Fibroblast of skin of abdomen (primary cell): ENCODE measurements at places on chromosomes 4 and X.

- DNase-seq, result no peak
Observed at GRCh38 chrX:133375615-133376340, 39.5 kb downstream of the GPC4 start.

- DNase-seq, result no peak
Observed at GRCh38 chrX:16754019-16754418, 32.2 kb upstream of the TXLNG start.

GRCh38 chrX:16138108-16138427, 14.7 kb downstream of the GRPR start:
- DNase-seq, result no peak

DNA sequence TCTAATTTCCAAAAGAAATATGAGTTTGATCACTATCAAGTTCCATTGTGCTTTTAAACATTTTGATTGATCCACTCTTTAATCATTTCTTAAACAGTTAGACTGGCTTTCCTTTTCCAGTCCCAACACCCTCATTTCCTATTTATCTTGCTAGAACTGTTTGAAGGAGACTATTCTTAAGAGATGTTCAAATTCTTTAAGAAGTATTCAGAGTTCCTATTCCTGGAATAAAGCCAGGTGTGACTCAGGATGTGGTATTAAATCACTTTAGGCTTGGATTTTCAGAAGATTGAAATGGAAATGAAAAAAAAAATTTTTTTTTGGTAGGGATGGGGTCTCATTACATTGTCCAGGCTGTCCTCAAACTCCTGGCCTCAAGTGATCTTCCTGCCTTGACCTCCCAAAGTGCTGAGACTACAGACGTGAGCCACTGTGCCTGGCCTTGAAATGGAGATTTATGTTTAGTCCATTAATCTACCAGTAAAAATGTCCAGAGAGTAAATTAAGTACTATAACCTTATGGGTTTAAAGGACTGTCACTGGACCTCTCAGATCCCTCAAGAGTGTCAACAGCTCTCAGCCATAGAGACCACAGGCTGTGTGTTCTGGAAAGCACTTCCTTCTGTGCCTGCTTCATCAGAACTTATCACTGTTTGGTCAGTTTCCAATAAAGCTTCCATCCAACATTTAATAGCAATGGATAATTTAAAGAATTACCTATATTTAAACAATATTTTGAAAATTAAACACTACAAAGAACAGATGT, 90.7 kb downstream of the CDS1 start:
- peak; percentile 91 for DNase-seq

DNA sequence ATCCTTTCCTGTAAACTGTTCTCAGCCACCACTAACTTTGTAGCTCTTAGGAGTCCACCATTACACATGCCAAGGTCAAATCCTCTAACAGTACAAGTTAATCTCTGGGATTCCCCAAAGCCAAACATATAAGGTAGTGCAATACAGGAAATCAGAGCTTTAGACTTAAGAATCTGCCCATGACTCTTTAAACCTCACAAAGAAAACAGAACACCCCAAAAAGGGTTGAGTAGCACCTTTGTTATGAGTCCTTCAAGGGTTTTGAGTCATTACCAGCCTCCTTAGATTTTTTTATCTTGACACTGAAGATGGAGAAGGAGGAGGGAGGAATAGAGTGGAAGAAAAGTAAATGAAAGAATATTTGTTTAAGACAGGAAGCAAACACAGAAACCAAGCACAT, 243.9 kb upstream of the SPANXN1 start:
- no peak for DNase-seq

DNA sequence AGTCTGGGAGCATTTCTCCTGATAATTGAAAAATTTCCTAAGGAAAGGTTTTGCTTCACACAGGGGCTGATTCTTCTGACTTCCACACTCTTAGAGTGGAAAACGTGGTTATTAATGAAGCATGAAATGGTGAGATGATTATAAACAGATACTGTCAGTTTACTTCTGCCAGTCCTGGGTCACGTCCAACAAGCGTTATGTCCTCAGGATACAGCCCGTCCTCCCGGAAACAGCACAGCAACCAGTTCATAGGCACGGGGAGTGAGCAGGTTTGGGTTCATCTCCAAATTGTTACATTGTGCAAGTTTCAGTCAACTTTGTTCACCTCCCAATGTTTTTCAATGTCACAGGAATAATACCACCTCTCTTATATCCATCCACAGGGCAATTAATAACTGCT, 98.8 kb downstream of the NPNT start:
- no peak for DNase-seq

DNA sequence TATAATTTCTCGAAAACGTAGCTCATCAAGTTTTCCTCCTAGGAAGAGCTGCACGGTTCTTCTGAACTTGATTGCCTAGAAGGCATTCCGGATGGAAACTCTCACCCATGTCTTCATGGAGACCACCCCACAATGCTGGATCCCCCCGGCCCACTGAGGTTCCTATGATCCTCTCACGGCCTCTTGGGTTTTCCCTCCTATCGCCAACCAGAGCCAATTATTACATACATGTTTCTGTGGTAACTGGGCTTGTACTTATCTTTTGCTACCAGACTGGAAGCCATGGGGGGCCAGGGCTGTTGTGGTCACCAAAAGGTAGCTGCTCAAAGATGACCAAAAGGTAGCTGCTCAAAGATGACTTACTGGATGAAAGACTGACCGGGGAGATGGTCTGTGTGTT, 131.5 kb downstream of the AFAP1 start:
- no peak for DNase-seq

DNA sequence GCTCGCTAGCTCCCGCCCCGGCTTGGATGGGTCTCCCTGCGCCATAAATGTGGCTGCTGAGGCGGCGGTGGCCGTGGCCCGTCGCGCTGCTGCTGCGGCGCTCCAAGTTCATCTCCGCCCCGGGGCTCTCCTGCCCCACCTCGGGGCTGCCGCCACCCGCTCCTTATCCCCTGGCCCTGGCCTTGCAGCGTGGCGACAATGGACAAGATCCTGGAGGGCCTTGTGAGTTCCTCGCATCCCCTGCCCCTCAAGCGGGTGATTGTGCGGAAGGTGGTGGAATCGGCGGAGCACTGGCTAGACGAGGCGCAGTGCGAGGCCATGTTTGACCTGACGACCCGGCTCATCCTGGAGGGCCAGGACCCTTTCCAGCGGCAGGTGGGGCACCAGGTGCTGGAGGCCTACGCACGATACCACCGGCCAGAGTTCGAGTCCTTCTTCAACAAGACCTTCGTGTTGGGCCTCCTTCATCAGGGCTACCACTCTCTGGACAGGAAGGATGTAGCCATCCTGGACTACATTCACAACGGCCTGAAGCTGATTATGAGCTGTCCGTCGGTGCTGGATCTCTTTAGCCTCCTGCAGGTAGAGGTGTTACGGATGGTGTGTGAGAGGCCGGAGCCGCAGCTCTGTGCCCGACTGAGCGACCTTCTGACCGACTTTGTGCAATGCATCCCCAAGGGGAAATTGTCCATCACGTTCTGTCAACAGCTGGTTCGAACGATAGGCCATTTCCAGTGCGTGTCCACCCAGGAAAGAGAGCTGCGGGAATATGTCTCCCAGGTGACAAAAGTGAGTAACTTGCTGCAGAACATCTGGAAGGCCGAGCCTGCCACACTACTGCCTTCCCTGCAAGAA, 763 bp downstream of the USP38 start:
- no peak for DNase-seq

GRCh38 chr4:143417679-143418403, 81.2 kb downstream of the GAB1 start:
- no peak for DNase-seq

- peak; percentile 52 for DNase-seq
Observed at GRCh38 chrX:115650449-115650848, 89.5 kb downstream of the PLS3 start.

DNA sequence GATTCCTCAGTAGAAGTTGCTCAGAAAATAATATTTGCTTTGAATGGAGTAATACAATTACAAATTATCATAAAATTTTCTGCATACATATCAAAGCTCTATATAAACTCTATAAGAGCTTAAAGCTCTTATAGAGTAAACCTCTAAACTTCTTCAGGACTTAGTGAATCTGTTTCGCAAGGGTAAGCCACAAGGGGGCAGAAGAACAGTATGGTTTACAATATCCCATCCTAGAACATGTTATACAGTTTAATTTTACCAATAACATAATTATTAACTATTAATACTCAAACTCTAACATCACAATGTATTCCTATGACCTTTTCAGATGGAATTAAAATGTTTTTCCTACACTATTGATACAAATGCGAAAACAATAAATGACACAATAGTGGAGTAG, 33.8 kb upstream of the SPANXN1 start:
- no peak for DNase-seq

GRCh38 chr4:128979934-128980333, 113.4 kb downstream of the SCLT1 start:
- peak; percentile 86 for DNase-seq

- DNase-seq, result no peak
Observed at GRCh38 chr4:73620115-73620792, at the start of gene RASSF6. Gene RASSF6, minus strand, starts transcription at chr4:73620436. Its CDS starts 8,641 bp downstream, at chr4:73611795.

DNA sequence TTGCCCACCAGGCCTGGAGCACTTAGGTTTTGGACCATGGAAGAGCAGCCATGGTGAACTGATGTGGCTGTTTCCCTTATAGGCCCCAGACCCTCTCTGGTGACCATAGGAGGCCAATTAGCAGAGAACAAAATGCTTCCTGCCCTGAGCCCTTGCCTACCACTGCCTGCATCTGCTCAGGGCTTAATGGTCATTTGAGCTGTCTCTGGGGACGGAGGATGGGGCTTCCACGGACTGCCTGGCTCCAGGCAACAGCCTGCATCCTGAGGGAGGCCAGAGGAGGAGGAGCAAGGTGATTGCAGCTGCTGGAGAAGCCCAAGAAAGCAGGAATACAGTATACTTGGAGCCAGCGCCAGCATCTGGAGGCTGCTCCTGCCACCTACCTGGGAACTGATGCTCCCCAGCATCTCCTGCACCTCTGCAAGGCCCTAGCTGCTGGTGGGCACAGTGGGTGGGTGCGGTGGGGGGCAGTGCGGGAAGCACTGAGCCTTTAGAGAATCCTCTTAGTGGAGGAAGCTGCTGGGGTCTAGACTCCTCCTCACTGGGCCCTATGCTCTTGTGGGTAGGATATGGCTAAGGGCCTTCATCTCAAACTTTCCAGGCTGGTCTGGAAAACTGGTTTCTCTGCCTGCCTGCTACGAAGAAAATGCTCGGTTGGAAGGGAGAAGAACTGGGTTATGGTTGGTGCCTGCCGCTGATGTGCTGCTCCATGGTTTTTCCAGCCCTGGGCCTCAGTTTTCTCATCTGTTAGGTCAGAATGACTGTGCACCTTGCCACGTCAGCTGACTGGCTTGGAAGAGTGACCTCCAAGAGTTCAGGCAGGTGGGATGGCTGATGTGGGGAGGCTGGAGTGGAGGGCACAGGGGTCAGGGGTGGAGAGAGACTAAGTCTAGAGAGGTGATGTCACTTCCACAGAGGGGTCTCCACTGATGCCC, 158.8 kb upstream of the PJA1 start:
- DNase-seq, result no peak

DNA sequence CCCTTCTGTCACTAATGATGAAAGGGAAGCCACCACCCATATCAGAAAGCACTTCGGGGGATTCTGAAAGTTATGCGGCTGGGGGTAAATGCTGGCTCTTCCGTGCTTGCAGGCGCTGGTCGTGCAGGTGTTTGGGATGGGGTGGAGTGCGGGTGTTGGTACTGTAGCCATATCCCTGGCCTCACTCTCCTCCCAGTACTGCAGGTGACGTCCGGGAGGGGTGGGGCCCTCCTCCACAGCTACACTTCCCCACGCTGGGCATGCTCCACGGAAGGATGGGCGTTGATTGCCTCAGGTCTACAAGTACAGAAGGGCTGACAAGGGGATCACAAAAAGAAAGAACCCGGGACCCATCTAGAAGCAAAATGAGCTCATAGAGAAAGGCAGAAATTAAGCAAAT, 48.6 kb upstream of the CLDN24 start:
- DNase-seq, result no peak

DNA sequence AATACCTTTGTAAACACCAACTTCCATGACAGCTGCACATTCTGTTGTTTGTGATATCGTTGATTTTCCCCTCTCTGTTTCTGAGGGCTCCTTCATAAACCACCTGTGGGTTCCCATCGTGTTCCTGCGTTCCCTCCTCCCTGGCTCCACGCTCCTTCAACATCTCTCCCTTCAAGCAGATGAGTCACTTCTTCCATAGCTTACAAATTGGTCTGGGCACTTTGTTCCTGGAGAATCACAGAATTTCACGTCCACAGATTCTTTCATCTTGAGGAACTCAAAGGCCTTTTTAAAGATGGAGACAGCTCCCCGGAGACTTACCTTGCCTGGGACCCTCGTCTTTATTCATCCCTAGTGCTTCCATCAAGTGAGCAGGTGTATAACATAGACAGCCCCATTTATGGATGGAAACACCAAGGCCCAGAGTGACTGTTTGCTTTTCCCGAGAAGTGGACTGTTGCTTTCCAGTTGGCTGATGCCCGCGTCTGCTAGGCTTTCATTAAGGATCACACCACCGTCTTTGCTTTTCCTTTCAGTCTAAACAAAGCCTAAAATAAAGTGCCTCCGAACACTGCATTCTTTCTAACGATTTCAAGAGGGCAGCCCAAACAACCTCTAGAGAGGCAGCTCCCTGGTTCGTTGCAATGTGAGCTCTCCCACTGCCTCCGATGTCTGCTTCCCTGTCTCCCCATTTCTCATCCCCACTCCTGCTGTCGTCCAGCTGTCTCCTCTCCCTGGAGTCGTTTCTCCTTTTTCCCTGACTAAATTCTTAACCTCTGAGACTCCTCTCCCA, 146.3 kb upstream of the STX18 start:
- no peak for DNase-seq

DNA sequence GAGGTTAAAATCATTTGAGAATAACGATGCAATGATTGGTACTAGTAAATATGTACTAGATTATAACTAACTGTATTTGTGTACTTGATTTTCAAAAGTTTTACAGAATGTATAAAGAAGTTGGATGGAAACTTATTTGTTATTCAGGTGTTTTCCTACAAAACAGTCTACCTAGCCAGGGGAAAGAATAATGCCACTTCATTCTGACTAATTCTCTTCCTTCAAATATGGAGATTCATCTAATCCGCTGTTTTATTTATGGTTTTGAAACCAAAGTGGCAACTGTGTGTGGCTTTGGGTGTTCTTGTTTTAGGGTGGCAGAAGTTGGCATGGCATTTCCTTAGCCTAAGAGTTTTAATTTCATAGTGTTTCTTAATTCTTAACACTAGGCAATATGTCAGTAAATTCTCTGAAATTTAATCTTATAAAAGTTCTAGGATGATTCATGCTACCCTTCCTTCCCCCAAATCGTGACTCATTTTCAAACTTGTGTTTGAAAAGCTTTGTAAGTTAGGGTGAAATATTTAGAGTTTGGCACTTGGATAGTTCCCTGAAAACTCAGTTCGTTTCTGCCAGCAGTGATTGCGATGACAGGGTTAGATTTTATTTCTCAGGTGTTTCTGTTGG, 62.6 kb downstream of the DCLK2 start:
- DNase-seq, result peak; percentile 74

- DNase-seq, result no peak
Observed at GRCh38 chr4:77336411-77337142, 179.6 kb downstream of the CCNG2 start.

GRCh38 chr4:120870279-120870673, 52.2 kb downstream of the PRDM5 start:
- DNase-seq, result no peak

GRCh38 chrX:26845056-26845455, 618.1 kb downstream of the PPP4R3C start:
- peak; percentile 53 for DNase-seq

GRCh38 chr4:3390288-3390811, 51.4 kb upstream of the HGFAC start:
- DNase-seq, result no peak

GRCh38 chr4:31021008-31021407, 300.8 kb downstream of the PCDH7 start:
- DNase-seq, result no peak
